ENCODE measurements at places on chromosomes 3 and 15. TPM values are rescaled to one million over a fixed set of nuclear protein-coding genes. Genes with fewer than 3 reads are reported as not detected.
A peak's percentile ranks its signal among the peaks of the same experiment; 100 is the strongest.

- H3K27ac ChIP-seq = no peak overlapping the region
- peak; percentile 92 for DNase-seq
- no peaks in the 10 kb centered on the region for H3K27me3 ChIP-seq
- H3K4me3 ChIP-seq = no peak overlapping the region
Observed at GRCh38 chr3:65170390-65171042, 482.7 kb upstream of the ADAMTS9 start.

- no peaks in the 10 kb centered on the region for H3K27me3 ChIP-seq
- peak overlapping the region; percentile 69 for H3K27ac ChIP-seq
- DNase-seq = peak; percentile 24
- no peak overlapping the region for H3K4me3 ChIP-seq
Observed at GRCh38 chr3:152243301-152243711, 25.4 kb upstream of the MBNL1 start.

GRCh38 chr3:81242871-81243270 lies 518.6 kb downstream of the GBE1 start:
- H3K36me3 ChIP-seq = no peaks in the 10 kb centered on the region
- no peaks in the 10 kb centered on the region for H3K27me3 ChIP-seq
- H3K4me3 ChIP-seq = no peak overlapping the region
- no peak overlapping the region for H3K27ac ChIP-seq
- DNase-seq = peak; percentile 33

Gene GOLGA8M
- total RNA-seq = not detected

DNA sequence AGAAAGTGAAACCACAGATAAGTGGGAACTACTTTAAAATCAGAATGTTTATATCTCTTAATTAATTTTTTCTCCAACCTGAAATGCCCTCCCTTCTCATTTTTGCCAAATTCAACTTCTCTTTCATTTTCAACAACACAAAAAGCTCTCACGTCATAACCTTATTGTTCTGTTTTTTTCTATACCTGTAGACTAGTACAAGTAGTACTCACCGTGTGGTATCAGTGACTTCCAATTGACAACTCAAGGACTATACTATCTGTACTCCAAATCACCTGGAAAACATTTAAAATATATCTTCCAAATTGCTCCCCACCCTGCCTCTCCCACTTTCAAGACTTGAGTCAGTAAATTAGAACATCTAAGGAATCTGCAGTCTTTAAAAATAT lies 72.8 kb upstream of the ZNF280D start:
- no peak for DNase-seq
- H3K4me3 ChIP-seq = no peak overlapping the region
- H3K4me1 ChIP-seq = no peaks in the 10 kb centered on the region
- H3K27me3 ChIP-seq = no peaks in the 10 kb centered on the region
- no peak overlapping the region for H3K27ac ChIP-seq

GRCh38 chr3:127483005-127483641 lies 107.4 kb downstream of the TPRA1 start:
- peak; percentile 13 for DNase-seq
- no peaks in the 10 kb centered on the region for H3K27me3 ChIP-seq
- H3K27ac ChIP-seq = no peak overlapping the region
- H3K36me3 ChIP-seq = no peaks in the 10 kb centered on the region

Gene LMCD1
- 0.58 TPM for total RNA-seq

DNA sequence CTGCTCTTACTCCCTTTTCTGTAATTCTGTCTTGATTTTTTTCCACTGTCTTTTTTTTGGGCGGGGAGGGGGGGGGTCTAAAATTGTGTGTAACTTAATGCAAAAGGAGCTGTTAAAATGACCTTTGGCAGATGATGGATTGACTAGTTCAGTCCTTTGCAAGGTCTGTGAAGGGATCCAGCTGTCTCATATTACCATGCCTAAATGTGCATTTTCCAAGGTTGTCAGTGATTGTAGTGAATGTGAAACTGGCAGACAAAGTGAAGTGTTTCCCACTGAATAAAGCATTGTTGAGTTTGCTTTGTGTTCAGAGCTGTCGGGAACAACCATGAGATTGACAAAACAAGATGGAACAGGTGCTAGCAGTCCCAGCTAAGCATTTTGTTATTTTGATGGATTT lies 110.1 kb upstream of the SKOR1 start:
- no peak overlapping the region for H3K4me3 ChIP-seq
- H3K4me1 ChIP-seq = peaks cover 11% of the 10 kb centered on the region
- H3K27ac ChIP-seq = no peak overlapping the region
- no peaks in the 10 kb centered on the region for H3K36me3 ChIP-seq

DNA sequence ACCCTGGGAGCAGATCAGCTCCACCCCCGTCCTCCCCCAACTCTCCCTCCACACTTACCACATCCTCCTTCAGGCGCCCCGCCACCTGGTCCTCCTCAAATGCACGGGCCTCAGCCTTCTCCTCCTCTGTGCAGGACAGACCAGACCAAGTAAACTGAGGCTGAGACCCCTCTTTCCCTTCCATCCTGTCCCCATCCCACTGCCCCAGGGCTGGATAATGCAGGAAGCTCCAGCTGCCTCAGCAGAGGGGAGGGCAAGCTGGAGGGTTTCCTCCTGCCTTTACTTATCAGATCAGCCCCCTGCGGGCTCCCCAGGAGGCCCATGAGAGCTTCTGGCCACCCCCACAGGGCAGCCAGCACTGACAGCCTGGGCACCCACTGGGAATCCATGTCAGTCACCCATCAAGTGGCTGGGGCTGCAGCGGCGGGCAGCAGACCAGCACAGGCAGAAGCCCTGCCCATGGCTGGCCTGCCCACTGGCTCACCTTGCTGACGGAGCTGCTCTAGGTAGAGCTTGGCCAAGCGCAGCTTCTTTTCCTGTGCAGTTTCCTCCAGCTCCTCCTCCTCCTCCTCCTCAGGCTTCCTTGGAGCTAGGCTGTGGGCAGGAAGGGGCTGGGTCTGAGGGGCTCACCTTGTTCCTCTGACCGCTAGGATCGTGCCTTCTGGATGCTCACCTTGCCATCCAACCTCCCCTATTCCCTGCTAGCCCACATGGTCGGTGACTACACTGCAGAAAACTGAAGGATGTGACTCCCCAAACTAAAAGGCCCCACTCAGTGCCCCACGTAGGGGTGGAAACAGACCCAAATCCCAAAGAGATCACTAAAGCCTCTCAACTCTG lies 3.9 kb downstream of the RRP9 start:
- no peaks in the 10 kb centered on the region for H3K27me3 ChIP-seq
- H3K4me3 ChIP-seq = no peak overlapping the region
- DNase-seq = peak; percentile 2
- H3K27ac ChIP-seq = no peak overlapping the region

Gene HIGD1A
- total RNA-seq = 177 TPM

GRCh38 chr15:47577461-47577860 lies 139.8 kb upstream of the SEMA6D start:
- H3K4me3 ChIP-seq = no peak overlapping the region
- no peaks in the 10 kb centered on the region for H3K36me3 ChIP-seq
- peak; percentile 49 for DNase-seq

DNA sequence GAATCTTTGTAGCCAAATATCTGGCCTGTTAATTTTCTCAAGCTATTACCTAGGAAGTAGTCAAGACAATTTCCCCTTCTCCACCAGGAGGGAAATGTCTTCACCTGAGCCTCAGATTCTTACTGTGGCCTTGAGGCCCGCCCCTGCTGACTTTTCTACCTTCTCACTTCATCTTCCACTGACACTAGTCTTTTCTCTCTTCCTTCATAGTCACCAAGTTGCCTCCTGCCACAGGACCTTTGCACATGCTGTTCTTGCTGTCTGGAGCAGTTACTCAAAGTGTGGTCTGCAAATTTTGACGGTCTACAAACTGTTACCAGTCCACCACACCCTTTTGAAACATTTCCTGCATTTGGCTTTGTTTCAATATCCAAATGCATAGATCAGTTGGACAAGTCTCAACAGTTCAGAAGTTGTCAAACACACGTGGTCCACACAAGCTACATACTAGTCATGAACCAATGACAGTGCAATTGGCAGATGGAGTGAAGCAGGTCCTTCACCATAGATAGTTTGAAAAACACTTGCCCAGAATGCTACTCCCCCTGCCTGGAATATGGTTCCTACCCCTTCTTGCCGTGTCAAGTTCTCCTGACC lies 100.5 kb downstream of the OSBPL10 start:
- no peaks in the 10 kb centered on the region for H3K36me3 ChIP-seq
- H3K27me3 ChIP-seq = no peaks in the 10 kb centered on the region
- DNase-seq = no peak
- no peak overlapping the region for H3K4me3 ChIP-seq

DNA sequence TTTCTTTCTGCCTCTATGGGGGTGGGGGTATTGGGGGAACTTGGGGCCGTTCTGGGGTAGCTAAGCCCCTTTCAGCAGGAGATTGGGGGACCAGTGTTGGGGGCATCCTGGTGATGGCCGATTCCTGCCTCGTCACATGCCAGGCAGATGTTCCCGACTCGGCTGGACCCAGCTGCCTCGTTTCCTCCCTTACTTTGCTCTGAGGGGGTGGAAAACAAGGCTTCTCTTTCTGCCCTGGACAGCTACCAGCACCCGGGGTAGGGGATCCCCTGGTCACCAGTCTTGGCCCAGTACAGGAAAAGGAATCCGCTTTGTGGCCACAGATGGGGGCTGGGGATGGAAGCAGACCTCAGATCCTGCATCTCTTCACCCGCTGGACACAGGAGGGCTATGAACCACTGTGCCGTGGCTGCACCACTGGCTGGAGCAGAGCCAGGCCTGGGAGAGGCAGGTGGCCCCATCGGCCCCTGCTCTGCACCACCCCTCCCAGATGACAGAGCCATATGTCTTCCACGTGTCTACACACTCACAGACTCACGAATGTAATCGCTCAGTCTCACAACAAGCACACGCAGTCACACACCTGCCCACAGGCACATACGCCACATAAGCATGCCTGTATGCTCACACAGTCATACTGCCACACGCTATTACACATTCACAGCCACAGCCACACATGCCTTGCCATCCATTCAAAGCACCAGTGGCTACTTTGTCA lies 12.4 kb downstream of the SNX33 start:
- H3K27ac ChIP-seq = peak overlapping the region; percentile 88
- no peak for DNase-seq
- peaks cover 61% of the 10 kb centered on the region for H3K36me3 ChIP-seq
- peaks cover 84% of the 10 kb centered on the region for H3K4me1 ChIP-seq
- H3K4me3 ChIP-seq = no peak overlapping the region

- no peaks in the 10 kb centered on the region for H3K27me3 ChIP-seq
- no peaks in the 10 kb centered on the region for H3K36me3 ChIP-seq
- H3K4me3 ChIP-seq = no peak overlapping the region
- DNase-seq = no peak
- no peak overlapping the region for H3K27ac ChIP-seq
- H3K4me1 ChIP-seq = no peaks in the 10 kb centered on the region
Observed at GRCh38 chr15:82803793-82804574, 1.9 kb downstream of the FSD2 start.

Gene IL17RB
- 3.5 TPM for total RNA-seq

Gene FEZF2
- total RNA-seq = not detected

DNA sequence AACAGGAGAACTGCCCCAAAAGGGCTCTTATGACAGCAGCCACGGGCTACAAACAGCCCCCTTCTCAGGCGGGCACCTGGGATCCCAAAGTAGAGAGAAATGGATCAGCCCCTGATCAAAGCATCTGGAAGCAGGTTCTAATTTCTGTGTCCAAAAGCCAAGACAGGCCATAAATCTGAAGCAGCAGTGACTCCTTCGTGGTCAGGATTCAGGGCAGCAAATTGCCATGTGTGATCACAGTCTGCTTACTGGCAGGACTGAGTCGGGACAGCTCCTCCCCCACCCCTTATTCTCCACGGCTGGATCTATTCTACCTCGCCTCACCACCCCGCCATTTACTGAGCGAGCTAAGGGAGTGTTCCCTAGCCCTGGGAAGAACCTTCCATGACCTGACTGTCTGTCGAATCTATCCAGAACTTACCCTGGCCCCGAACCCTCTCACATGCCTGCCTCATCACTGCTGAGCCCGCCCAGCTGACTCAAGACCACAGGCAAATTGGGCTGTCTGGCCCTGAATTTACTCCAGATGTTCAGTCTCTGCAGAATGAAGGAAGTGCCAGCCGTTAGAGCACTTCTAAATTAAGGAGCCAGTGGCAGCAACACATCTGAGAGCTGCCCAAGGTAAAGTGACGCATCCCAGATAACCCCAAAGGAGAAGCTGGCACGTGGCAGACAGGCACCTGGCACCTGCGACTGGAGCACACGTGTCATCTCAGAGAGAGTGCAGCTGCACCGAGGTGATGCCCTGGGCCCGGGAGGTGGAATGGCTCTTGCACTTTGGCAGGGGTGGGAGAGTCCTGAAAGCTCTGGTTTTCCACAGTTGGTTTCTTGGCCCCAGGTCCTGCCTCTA lies 1.3 kb downstream of the LRRC15 start:
- H3K27ac ChIP-seq = no peak overlapping the region
- H3K4me1 ChIP-seq = peaks cover 18% of the 10 kb centered on the region
- H3K4me3 ChIP-seq = no peak overlapping the region
- peak; percentile 30 for DNase-seq
- H3K36me3 ChIP-seq = no peaks in the 10 kb centered on the region

GRCh38 chr3:63979093-63979885 lies 44.0 kb downstream of the PSMD6 start:
- H3K36me3 ChIP-seq = peaks cover 30% of the 10 kb centered on the region
- H3K4me3 ChIP-seq = no peak overlapping the region
- DNase-seq = peak; percentile 37
- H3K4me1 ChIP-seq = peaks cover 69% of the 10 kb centered on the region
- H3K27me3 ChIP-seq = no peaks in the 10 kb centered on the region

Gene PRR20G
- total RNA-seq = not detected

DNA sequence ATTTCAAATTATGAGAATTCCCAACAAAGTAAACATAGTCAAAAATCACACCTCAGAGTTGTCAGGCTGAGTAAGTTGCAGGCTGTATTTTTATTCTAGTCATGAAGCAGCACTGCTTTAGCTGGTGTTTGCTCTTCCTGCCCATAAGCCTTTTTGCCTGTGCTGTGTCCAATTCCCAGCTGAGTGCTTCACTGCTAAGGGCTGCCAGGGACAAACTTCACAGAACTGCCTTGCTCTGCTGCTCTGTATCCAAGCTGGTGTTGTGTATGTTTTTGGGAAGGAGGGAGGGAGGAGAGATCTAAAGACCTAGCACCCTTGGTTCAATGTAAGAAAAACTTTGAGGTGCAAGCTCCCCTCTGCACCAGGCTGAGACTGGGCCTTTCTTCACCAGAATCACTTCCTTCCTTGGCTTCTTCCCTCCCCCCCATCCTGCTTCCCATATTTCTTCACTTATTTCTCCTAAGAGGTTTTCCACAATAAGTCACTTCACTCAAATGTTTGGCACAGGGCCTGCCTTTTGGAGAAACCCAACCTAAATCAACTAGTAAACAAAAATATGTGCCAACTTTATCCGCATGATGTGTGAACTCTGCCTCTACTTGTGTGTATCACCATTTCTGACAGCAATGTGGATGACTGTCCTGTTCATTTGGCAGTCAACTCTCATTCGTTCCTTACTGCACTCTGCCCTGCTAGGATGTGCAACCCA lies 156.1 kb downstream of the TBL1XR1 start:
- H3K27me3 ChIP-seq = no peaks in the 10 kb centered on the region
- H3K4me3 ChIP-seq = no peak overlapping the region
- H3K36me3 ChIP-seq = peaks cover 6% of the 10 kb centered on the region
- H3K27ac ChIP-seq = peak overlapping the region; percentile 65
- no peak for DNase-seq
